Osteocyte (in vitro differentiated cells): ENCODE measurements at places on chromosomes 4 and X. TPM values are rescaled to one million over a fixed set of nuclear protein-coding genes. Genes with fewer than 3 reads are reported as not detected.

HS3ST1 gene
- 0.27 TPM in 1 of 2 replicates, not detected in the other for total RNA-seq

MAGIX gene
- 1.2 and 2.3 TPM in 2 replicates for total RNA-seq

EXOC1L gene
- total RNA-seq = not detected in 2 replicates

IGSF1 gene
- 2.9 and 3.1 TPM in 2 replicates for total RNA-seq

DMP1 gene
- not detected in 2 replicates for total RNA-seq

EDA gene
- total RNA-seq = not detected in 2 replicates

SHISA3 gene
- 3.9 and 4.9 TPM in 2 replicates for total RNA-seq
